ENCODE measurements at places on chromosomes 1 and 21.
A peak's percentile ranks its signal among the peaks of the same experiment; 100 is the strongest.

DNA sequence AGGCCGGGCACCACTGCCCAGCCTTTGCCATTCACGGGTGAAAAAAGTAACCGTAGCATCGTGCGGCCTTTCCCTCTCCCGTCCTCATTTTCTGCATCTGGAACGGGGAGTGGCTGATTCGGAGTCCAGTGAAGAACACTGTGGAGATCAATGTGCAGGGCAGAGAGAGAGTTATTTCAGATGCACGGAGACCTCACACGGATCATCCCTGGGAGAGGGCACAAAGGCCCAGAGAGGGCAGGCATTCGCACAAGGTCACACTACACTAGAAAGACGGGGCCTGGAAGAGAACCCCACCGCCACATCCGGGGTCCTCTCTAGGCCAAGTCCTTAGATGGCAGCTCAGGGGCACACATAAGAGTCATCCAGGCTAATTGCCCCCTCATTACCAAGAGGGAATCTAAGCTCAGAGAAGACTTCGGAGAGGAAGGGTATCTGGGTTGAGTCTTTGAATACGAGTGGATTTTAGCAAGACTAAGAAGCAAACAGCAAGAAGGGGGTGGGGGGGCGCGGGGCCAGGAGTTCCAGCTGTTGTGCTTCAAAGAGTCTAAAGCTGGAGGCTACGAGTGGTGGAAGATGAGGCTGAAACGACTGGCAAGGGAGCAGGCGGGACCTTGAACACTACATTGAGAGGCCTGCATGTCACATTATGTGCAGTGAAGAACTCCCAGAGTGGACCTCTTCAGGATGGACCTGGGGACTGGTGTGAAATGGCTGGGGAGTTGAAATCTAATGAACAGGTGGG is 857 bp downstream of the GPX7 start:
- peak; percentile 3 for DNase-seq

DNA sequence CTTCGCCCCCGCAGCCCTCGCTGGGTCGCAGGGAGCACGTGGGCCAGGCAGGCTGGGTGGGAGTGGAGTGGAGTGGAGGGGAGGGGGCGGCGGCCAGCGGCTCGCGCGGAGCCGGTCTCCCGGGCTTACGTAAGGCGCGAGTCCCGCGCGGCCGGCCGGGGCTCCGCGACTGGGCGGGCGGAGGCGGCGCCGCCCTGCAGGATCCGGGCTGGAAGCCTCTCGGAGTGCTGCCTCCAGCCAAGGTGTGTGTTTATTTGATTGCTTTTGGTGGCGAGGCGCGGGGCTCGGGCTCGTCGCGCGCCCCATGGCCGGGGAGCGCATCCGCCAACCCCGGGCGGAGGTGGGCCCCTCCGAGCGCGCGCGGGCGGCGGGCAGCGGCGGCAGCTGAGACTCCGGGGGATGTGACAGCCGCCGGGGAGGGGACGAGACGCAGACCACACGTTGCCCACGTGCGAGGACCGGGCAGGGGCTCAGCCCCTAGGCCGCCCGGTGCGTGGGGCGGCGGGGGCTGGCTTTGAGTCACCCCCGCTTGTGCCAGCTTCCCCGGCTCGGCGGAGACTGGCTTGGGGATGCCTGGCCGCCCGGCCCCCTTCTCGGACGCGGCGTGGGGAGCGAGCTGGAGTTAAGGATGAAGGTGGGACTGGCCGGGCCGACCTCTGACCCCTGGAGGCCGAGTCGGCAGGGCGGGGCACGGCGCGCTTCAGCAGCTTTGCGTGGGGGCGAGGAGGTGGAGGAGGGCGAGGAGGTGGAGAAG is 402 bp upstream of the AK4 start:
- DNase-seq = no peak

DNA sequence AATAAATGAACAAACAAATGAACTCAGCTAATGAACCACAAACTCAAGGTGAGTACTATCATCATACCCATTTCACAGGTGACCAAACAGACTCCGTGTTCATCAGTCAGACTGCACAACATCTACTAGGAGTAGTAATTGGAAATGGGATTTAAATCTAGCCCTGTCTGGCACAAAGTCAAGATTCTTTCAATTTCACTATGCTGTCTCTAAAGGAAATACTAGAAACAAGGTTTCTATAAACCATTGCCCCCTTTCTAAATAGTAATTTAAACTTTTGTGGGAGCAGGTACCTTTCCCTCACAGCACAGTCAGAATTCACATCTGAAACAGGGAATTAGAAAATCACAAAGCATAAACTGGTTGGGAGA is 160.3 kb downstream of the TGFBR3 start:
- no peak for DNase-seq

DNA sequence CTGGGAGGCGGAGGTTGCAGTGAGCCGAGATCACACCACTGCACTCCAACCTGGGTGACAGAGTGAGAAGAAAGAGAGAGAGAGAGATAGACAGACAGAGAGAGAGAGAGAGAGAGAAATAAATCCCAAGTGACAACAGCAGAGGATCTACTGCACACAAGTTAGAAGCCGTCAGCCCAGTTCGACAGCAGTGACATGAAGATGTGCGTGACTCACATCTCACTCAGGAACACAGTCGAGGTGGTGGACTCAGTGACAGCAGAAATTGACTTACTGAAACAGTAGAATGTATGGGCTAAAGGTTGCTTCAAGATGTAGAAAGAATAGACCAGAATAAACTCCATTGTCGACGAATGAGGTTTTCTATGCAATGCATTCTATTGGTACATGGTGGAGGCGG is 77.0 kb upstream of the KRTAP19-8 start:
- DNase-seq = no peak

GRCh38 chr21:18069875-18070274 is 174.8 kb upstream of the CHODL start:
- DNase-seq = no peak

GRCh38 chr1:109762821-109763645 is 690 bp downstream of the EPS8L3 start:
- DNase-seq = no peak

DNA sequence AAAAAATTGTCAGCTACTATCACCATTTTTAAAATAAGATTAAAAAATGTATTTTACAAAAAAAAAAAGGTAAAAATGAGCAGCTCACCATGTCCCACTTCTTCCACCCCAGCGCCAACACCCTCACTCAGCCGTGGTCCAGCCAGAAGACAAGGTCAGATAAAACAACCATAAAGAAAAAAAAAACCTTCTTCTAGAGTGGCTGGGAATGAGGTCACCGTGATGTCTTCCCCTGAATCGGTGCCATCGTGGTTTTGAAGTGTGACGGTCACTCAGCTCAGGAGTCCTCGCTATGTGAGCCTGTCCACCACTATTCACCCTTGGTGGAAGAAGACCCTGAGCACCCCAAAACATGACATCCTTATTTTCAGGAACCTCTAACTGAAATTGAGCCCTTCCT is 38.1 kb downstream of the B3GALT5 start:
- DNase-seq = no peak

DNA sequence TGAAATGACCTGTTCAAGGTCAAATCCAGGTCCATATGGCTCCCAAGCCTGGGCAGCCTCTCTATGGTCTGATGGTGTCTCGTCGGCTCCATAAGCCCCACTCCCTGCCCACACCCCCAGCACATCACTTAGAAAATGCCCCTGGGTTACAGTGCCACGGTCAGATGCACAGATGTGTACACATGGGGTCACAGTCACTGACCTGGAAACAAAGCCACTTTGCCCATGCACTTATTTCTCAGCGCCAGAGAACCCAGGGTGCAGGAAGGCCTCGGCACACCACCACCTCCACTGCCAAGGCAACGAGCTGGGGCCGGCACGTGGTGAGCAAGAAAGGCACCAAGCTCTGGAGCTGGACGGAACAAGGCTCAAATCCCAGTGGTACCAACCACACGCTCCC is 24.7 kb downstream of the IFFO2 start:
- no peak for DNase-seq

DNA sequence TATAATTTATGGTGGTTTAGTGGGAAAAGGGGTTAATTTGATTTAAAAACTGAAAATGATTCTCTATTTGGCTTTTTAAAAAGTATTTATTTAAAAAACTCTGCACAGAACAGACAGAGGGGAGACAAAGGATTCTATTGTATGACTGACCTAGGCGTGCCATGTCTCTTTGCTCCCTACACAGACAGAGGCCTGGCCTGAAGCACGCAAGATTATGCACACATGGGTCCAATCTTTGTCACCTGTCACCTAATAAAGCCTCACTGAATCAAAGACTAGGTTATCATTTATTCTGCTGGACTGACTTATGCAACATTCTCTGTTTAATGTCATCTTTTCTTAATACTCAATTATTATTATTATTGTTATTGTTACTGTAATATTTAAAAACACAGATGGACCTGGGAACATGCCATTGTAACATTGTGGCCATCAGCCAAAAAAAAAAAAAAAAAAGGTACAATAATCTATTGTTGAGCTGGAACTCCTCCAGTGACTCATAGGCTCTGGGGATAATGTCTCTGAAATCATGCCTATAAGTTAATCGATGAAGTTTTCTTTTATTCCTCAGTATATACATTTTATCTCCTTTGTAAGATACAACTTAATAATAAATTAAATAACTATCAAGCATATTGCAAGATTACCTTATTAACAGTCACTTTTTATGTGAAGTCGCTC is 112.1 kb downstream of the RUNX1 start:
- DNase-seq = no peak

- no peak for DNase-seq
Measured at GRCh38 chr1:184507165-184507564, 120.3 kb downstream of the C1orf21 start.

DNA sequence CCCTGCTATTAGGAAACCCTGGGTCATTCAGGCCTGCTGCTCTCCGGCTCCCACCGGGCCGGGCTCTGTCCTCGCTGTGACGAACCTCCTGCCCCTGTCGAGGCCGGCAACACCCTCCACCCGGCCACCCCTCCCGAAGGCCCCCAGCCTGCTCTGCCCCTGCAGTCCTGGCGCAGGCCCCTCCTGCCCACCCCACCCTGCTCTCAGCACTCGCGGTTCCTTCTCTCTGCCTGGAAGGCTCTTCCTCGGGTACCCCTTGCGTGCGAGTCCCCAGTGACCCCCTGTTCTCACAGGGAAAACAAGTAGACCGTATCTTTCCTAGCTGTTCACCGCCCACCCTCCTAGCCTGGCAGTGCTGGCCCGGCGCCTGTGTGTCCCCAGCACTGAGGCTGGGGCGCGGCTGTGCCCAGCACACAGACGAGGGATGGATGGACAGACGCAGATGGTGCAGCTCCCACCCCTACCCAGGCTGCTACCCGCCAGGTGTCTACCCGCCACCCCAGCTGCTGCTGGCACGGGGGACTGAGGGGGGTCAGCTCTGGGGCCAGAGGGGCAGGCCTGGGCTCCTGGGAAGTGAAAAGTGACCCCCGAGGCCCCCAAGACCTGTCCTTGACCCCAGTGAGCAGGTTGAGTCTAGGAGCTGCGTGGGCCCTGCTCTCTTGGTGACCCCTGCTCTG is 3.1 kb upstream of the VWA1 start:
- DNase-seq = no peak

GRCh38 chr21:46021978-46022544 is 40.5 kb downstream of the COL6A1 start:
- no peak for DNase-seq

DNA sequence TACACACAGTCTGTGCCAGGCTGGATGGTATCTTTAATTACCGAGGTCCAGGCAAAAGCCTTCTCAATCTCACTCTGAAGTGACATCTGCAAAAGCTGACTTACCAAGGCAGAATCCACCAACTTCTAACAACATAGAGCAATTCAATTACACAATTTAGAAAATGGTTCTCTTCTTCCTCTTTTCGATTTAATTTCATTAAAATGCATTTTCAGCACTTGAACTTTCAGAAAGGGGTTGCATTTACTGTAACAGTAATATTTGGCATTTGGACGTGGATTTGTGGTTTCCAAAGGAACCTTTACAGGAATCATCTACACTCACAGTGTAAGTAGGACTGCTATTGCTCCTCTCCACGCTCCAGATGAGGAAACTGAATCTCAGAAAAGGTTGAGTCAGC is 53.3 kb downstream of the ERO1B start:
- DNase-seq = no peak

- DNase-seq = no peak
Measured at GRCh38 chr1:4638345-4638729, 16.1 kb upstream of the AJAP1 start.

- DNase-seq = no peak
Measured at GRCh38 chr1:46134660-46135331, 2.4 kb upstream of the PIK3R3 start.

- peak; percentile 1 for DNase-seq
Measured at GRCh38 chr1:87684194-87684593, 355.5 kb downstream of the LMO4 start.

DNA sequence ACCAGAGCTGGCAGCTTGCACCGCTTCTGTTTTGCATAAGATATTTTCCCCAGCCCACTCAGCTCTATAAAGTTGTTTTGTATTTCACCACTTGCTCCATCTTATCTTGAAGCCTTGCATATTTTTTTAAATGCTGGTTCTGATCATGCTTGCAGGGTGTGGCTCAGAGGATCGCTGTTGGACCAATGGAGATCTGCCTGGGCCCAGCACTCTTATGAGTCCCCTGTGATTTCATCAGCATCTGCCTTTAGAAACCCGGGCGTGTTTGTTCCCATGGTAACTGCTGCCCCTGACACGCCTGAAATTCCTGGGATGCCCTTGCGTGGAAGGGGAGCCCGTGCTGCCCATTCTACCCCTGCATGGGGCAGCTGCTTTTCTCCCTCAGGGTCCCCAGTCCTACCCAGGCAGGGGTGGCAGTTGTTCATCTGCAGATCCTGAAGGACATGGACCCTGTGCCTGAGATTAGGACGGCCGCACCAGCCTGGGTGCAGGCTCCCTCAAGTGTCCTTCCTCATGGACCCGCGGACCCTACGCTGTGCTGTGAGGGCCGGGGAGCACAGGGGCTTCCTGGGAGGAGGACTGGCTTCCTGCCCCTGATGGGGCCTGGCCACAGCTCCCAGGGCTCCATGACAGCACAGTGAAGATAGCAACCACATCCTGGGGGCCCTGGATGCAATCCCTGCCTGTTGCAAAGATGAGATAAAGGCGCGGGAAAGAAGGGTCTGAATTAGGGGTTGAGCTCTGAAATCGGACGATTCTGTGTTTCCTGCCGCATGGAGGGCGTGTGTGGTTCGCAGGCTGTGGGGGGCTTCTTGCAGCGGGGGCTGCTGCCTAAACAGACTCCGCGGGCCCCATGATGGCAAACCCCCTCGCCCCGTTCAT is 226.5 kb downstream of the SDCCAG8 start:
- DNase-seq = no peak

GRCh38 chr1:111833334-111833733 is 77.6 kb downstream of the DDX20 start:
- no peak for DNase-seq

DNA sequence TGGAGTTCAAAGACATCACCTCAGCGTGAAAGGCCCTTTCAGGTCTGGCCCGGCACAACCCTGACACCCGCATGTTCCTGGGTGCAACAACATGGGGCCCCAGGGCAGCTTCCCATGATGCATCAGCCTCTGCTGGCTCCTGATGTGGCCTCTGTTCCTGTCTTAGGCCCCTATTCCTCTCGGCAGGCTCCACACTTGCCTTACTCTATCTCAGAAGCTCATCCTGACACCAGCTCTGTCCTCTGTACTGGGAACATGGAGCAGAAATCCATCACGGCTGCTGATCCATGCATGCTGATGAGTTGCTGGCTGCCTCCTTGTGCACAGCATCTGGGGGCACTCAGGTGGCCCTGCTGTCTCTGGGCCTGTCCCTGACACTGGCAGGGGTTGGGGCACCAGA is 74.6 kb downstream of the ADARB1 start:
- no peak for DNase-seq

Data from central memory CD4-positive, alpha-beta T cell (primary cell).